ENCODE measurements at places on chromosomes 4 and X.

DNA sequence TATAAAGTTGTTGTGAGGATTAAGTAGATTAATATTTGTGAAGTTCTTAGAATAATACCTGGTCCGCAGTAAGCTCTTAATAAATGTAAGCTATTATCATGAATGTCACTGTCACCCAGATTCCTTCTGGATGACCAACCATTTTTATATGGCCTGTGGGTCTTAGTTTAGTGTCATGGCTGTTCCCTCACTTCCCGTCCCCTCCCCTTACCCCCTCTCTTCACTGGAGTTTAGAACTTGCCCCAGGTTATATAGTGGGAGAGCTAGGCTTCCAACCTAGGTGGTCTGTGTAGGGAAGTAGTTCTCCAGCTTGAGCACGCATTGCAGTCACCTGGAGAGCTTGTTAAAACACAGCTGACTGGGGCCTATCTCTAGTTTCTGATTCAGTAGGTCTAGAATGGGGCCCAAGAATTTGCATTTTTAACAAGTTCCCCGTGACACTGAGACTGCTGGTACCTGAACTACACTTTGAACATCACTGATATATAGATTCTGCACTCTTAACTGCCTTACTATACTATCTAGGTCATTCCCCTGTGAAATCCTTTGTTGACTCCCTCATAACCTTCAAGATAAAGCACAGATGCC is 66.9 kb upstream of the PLAC1 start:
- no peak for DNase-seq

GRCh38 chrX:47232803-47233332 is at the start of gene USP11:
Gene USP11, plus strand, starts transcription at chrX:47233009. Its CDS starts 35 bp downstream, at chrX:47233044.
- peak; percentile 81 for DNase-seq

GRCh38 chrX:129649268-129650182 is 5.2 kb downstream of the APLN start:
- DNase-seq = peak; percentile 32

GRCh38 chr4:51840781-51841180 is 2.2 kb upstream of the DCUN1D4 start:
- no peak for DNase-seq

GRCh38 chr4:182764137-182764536 is 153.0 kb downstream of the DCTD start:
- DNase-seq = no peak

DNA sequence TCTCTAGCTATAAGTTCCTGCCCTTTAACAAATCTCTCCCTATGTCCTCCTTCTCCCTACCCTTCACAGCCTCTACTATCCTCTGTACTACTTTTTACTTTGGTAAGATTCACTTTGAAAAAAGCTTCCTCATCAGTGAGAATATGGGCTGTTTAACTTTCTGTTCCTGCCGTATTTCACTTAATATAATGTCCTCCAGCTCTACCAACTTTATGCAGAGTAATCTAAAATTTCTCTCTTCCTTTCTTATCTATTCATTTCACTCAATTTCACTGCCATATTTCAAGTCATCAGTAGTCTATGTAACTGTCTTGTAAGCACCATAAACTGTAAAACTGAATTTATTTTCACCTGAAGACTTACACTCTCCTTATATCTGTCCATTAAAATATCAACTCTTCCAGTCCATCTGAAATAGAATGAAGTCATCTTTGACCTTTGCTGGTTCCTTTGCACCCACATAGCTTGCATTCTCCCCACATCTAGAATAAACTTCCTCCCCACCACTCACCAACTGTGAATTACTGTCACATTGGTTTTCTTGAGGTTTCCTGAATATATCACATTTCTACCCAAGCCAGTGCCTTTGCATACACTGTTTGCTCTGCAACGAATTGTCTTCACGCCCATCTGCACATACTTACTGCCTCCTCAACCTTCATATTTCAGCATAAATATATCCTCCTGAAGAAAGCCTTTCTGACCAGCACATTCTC is 54.6 kb downstream of the ARAP2 start:
- DNase-seq = no peak

GRCh38 chrX:120857240-120857639 is 18.4 kb downstream of the CT47B1 start:
- no peak for DNase-seq

DNA sequence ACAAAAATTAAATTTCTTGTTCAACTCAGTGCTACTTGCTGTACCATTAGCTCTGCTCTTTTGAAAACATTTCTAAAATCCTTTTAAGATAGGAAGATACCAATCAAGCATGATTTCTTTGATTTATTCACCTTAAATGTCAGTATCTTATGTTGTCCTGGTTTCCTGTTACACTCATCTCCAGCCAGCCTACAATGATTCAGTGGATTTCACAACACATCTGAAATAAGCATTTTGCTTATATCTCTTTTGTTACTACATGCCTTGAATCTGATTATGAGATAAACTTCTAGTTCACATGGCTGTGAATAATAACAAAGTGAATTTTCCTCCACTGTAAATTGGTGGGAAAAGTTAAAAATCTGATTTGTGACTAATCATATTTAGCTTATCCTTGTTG is 112.5 kb upstream of the BMP3 start:
- DNase-seq = no peak

DNA sequence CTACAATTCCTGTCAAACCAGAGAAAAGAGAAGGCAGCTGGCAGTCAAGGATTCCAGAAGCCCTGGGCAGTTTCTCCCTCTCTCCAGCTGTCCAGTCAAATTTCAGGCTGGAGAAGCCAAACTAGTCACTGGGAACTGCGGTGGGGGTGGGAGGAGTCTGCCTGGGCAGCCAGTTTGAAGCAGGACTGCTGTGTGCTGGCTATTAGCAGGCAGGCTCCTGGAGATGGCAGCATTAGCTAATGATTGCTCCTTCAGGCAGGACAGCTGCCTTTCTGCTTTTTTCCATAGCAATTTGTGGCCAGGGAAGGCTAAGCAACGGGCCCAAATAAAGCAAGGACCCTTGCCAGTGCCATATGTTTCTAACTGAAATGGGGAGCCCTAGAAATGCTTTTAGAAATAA is 44.7 kb upstream of the FGF13 start:
- peak; percentile 71 for DNase-seq

GRCh38 chr4:127868196-127868595 is 12.5 kb upstream of the PLK4 start:
- DNase-seq = no peak

GRCh38 chr4:94566420-94566819 is 114.7 kb downstream of the PDLIM5 start:
- no peak for DNase-seq

- DNase-seq = no peak
Measured at GRCh38 chr4:71198958-71199357, 139.9 kb upstream of the SLC4A4 start.

GRCh38 chr4:921830-922331 is 10.2 kb downstream of the GAK start:
- no peak for DNase-seq

DNA sequence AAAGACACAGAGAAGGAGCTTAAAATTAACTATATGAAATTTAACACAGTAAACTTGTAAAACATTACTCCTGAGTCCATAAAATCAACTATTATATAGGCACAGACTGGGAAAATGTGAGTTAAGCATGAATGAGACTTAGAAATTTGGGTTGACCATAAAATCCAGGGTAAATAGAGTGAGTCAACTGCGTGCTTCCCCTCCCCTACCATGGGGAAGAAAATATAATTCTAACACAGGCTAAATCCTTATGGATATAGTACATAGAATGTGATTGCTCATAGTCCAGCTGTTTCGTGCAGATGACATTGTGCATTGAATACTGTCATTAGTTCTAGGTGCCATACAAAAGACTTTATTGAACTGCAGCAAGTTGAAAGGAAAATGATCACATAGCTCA is 42.2 kb downstream of the KLHL5 start:
- no peak for DNase-seq

DNA sequence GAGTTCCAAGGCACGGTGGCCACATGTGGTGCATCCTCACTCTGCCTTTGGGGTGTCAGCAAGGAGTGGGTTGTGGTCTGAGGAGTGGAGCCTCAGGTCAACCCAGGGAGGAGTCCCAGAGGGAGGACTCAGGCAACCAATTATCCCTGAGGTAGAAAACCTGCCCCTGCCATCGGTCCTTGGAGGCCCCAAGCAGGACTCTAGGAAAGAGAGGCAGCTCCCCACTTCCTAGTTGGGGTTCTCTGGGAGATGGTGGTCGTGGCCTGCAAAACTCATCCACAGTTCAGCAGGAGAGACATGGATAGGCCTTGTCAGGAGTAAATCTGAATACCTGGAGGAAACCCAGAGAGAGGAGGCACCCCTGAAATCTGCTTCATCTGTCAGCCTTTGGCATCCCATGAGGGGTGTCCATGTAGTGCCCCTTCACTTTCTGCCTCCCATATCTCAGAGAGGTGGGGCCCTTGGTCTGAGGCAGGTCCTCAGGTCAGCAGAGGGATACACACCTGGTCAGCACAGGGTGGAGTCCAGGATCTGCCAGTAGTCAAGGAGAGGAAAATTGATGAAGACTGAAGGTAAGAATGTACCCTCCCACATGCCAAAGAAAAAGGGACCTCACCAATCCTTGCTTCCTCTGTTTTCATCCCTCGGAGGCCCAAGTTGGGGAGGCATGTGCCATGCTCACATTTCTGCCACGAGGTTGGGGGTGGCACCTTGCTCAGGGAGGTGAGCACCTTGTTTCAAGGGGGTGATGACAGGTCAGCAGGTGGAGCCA is 1.6 kb downstream of the MAGEA11 start:
- no peak for DNase-seq

GRCh38 chrX:109351557-109351956 is 130.3 kb downstream of the GUCY2F start:
- DNase-seq = no peak

- DNase-seq = peak; percentile 85
Measured at GRCh38 chrX:152637649-152638442, at the start of gene GABRQ. Gene GABRQ, plus strand, starts transcription at chrX:152637895. Its CDS starts 308 bp downstream, at chrX:152638203.

DNA sequence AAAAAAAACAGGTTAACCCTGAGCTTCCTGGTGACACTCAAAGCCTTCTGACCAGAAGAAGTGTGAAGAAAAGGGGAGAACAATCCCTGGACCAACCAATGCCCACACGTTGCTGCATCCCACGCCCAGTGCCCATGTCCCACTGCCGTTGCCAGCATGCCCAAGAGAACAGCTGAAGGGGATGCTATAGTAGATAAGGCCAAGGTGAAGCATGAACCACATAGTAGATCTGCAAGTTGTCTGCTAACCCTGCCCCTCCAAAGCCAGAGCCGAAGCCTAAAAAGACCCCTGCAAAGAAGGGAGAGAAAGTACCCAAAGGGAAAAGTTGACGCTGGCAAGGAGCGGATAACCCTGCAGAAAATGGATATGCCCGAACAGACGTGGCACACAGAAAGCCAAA is 11.3 kb upstream of the CD38 start:
- no peak for DNase-seq

DNA sequence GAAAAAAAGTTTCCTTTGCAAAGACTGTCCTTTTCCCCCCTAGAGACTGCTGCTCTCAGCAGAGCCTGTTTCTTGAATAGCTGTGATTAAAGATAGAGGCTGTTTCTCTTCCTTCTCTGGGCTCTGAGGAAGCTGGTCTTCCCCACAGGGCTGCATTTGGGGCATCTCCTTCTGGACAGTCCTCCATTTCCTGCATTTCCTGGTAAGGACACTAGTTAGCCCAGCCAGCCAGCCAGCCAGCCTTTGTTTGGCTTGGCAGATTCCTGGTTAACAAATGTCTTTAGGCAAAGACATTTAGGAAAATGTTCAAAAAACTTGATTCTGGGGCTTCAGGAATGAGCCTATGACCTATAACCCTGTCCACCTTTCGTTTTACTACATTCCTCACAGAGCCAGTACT is 34.0 kb upstream of the PLAC1 start:
- DNase-seq = no peak

DNA sequence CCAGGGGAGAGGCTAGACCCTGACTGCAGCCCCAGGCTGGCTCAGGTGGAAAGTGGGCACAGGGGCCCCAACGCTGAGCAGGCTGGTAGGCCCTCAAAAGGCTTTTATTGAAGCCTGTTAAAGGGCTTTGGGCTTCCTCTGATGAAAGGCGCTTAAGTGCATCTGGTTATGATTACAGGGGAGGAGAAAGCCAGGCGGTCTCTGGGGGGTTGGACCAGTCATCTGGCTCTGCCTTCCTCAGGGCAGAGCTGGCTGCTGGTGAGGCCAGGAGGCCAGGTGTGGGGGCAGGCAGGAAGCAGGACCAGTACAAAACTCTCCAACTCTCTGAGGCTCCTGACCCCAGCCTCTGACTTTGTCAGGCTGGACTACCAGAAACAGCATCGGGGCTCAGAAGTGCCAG is 68.8 kb upstream of the BCOR start:
- no peak for DNase-seq

DNA sequence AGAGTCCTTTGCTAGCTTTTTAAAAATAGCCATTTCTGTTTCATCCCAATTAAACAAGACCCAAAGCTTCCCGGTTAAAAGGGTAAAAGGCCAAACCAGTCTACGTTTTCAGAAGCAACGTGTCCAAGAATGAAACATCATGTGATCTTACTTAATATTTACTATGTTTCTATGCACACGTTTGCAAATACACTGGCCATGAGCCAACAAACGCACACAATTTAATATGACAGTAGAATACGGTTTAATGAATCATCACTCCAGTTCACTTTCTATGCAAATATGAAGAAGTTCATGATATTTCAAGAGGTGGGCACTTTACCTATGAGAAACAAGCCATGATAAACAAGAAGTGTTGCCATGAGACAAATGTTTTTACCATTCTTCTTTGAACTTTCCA is 4.3 kb downstream of the NR0B1 start:
- DNase-seq = no peak

DNA sequence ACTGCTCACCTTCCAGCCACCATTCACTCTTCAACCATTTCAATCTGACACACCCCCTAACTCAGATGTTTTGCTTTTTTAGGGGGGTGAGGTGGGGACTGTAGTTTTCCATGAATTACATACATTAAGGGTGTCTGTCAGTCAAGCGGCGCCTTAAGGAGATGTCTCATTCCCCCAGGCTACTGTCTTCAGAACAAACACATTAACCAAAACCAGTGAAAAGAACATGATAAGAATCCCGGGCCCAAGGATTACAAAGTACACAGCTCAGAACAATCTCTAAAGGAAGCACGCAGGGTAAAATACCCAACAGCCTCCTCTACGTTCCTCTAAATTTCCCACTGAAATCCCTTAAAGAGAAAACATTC is 62.5 kb upstream of the IRF2 start:
- DNase-seq = no peak

GRCh38 chr4:15034071-15034764 is 31.9 kb downstream of the CPEB2 start:
- no peak for DNase-seq

GRCh38 chrX:105543283-105543682 is 279.1 kb upstream of the NRK start:
- DNase-seq = no peak

DNA sequence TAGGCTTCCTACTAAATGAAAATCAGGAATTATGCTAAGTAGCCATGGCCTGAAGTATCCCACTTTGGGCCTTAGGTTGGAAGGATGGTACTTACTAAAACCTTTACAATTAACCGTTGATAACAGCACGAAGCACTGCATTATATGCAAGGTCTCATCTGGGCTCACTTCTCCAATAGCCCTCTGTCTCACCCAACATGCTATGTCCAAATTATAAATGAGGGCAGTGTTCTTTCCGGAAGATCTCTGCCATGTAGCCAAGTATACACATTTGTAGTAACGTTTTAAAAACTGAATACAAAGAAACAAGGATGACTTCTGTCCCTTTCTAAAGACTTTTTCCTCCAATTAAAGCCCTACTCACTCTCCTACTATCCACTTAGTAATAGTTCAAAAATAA is 51.6 kb downstream of the SCFD2 start:
- no peak for DNase-seq

- DNase-seq = no peak
Measured at GRCh38 chr4:25908491-25908901, 5.5 kb upstream of the SMIM20 start.

Measured in ecto neural progenitor cell (in vitro differentiated cells).